ENCODE measurements at places on chromosomes 2 and 18.

DNA sequence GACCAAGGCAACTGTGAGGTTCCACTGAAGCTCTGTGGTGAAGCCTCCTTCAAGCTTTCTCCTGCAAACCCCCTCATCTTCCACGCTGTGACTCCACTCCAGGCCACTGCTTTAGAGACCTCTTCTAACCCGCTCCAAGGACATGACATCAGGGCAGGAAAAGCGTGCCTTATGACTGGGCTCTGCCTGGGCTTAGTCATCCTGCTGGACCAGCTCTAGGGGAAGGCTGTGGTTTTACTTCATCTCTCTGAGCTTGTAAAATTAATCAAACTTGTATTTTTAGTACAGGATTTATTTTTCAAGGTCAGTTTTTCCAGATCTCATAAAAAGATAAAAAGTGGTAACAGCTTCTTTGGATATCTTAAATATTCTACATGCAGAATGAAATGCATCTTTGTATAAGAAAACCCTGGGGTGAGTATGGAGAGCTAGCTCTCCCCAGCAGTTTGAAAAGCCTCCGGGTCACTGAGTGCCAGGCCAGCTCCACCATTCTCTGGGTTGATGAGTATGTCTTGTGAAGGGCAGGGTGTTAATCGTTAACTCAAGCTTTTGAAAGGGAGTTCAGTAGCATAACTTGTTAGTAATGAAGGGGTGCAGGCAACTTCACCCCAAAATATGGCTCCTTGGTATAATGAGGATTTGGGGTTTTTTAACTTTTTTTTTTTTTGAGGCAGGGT is 33.1 kb upstream of the YPEL5 start:
- no peak for DNase-seq

DNA sequence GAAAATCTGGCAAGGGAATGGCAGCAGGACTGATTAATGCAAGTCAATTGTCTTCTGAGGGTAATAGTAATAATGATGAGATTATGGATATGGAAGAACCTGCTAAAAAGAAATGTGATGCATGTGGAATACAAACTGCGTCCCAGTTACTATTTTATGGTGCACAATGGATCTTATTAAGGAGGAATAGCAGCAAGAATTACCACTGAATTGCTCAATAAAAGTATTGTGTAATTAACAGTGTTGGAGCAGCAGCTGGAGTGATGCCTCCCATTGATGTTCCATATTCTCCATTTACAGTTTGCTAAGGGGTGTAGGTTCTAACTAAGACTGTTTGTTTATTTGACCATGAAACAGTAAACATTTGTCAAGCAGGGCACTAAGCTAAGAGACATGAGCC is 167.9 kb downstream of the HRH4 start:
- no peak for DNase-seq

GRCh38 chr18:56532176-56532840 is 106.1 kb downstream of the TXNL1 start:
- no peak for DNase-seq

DNA sequence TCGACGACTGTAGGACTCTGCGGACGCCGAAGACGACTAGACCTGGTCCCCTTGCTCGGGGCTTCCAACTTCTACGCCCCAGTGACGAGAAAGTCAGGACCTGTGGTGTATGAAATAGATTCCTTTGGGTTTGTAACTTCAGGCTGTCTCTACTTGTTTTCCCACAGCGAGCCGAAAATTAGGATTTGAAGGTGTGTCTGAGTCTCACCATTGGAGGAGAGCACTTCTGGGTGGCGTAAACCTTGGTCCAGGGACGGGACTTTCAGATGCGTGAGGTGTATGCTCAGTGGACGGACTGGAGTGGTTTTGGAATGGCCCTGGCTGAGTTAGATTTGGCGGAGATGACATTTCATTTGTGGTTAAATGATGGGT is 1.3 kb downstream of the BIRC6 start:
- DNase-seq, result no peak

DNA sequence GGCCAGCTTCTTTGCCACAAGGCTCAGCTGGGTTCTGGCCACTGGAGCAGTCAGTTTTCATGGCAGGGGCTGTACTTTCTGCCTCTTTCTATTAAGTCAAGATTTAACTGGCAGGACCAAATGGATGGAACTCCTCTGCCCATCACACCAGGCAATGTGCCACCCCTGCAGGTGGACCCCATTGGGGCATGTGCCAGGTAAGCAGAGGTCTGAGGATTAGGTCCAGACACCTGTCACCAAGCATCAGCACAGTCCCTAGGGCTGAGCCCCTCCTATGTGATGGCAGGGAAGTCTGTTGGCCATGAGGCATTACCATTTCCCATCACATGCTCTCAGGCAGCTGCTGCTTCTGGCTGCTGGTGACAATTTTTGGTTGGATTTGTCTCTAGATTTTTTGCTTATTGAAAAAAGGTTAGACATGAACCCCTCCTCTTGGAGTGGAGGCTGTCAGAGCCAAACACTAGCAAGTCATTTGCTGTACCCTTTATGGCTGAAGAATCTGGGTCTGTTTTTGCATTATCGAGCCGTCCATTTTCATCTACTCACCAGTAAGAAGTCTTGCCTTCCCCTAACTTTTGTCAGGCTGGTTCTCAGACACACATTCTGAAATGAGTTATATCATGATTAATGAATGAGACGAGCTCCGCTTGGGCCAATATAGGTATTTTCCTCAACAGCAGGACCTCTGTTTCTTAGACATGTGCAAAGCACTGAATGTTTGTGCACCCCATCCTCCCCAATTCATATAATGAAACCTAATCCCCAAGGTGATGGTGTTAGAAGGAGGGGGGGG is 328.0 kb downstream of the TSN start:
- DNase-seq, result no peak

DNA sequence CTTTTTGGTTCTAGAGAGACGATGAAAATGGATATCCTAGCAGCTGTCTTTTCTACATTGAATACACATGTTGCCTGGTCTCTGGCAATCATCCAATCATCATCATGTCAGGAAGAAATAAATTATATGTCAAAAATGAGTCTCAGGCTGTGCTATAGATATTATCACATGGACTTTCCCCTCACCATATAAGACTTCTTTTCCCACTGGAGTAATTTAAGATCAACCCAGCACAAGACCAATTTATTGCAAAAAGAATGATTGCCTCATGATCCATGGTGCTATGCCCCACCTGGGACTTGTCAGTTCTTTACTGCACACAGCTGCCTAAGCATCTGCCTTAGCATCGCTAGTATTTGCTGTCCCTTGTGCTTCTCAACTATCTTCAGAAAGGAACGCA is 783.7 kb upstream of the TMEFF2 start:
- peak; percentile 54 for DNase-seq

- DNase-seq, result no peak
These were observed 113.7 kb upstream of the ZFP36L2 start for GRCh38 chr2:43340066-43340465.

DNA sequence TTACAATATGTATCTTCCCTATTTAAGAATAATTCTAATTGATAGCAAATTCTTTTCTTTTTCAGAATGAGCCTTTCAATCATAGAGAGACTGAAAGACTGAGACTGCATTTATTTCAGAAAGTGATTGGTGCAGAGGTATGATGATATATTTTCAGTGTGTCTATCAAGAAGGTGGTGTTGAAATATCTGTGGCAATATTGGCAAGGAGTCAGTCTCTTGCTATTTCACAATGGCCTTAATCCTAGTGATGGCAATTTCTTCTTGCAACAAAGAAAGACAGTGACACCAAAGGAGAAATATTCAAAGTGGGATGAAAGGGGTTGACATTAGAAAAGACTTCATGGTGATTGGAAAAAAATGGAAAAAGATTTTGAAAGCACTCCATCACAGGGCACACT is 21.7 kb upstream of the ZBTB14 start:
- no peak for DNase-seq

- DNase-seq, result no peak
These were observed 30.4 kb downstream of the EPAS1 start for GRCh38 chr2:46327627-46328026.

DNA sequence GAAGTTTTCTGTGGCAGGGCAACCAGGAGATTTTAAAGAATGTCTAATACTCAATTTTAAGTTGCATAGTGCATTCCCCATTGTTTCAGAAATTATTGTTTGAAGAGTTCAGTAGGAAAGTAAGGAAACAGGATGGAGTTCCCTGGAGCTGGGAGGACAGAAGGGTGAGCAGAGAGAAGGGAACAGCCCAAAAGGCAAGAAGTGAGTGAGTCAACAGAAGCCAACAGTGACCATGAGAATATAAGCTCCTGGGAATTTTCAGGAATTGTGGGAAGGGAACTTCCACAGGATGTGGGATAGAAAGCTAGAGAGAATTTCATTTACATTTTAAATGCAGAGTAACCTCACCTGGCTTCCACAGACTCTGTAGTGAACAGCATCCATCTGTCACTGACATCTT is 268.1 kb upstream of the ATP5MC3 start:
- no peak for DNase-seq

GRCh38 chr18:9237981-9238380 is 96.6 kb upstream of the TWSG1 start:
- no peak for DNase-seq

GRCh38 chr2:163155279-163155883 is 316.8 kb upstream of the KCNH7 start:
- peak; percentile 34 for DNase-seq

DNA sequence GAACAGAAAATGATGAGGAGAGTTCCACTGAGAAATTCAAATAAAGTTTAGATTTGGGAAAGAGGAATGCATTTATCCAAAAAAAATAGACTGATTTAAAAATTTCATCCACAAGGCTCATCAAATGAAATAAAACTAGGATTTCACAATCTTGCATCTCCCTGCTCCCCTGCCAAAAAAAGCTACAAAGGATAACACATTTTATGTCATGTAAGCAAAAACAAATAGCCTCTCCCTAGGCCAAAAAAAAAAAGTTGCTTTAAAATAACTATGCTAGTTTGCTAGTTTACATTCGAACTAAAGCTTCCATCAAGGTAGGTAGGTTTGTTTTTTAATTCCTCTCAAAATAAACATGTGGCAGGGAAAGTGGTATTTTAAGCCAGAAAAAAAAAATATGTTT is 465.5 kb upstream of the ID2 start:
- no peak for DNase-seq

GRCh38 chr2:161117506-161117905 is 42.7 kb upstream of the TANK start:
- no peak for DNase-seq

DNA sequence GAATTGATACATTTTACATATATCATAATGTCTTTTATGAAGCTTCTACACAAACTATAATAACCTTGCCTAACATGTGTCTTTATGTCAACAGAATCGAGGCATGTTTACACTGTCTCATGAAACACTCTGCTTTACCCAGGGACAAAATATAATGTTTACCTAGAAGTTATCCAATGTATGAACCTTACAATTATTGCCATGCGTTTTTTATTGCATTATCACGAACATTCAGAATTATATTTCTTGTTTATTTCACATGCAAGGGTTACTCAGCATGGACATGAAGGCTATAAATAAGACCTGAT is 19.8 kb downstream of the LONRF2 start:
- DNase-seq, result no peak

DNA sequence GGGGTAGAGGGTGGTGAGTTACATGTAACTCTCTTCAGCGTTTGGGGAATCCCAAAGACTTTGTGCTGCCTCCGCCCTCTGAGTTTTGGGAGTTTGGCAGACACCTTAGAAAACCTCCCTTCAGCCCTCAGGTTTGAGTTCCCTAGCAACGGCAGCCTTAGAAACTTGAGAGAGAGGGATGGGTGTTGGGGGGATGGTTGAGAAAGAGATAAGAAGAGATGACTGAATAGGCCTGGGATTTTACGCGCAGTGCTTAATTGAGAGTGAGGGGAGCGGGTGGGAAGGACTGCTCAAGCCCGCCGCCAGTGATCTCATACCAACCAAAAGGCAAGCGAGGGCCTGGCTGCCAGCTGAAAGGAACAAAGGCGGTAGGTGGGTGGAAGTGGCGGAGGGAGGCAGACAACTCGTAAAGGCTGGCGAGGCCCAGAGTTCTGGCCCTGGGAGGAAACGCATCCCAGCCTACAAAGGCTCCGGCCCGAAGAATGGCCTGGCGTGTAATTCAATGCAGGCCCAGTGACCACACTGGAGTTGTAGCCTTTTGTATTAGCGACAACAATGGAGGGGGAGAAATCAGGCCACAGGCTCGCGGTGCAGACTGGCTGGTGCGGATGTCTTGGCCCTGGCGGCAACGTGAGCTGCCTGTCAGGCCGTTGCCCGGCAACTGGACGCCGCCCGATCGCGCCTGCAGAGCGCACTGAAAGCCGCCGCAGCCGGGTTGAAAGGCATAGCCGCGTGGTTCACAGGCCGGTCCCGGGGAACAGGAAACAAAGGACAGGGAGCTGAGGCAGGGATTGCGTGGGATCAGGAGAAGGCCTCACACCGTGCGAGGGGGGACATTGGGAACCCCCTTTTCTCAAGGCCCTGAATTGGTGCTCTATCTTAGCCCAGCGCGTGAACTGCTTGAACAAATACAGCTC is 39.9 kb upstream of the DARS1 start:
- peak; percentile 85 for DNase-seq

DNA sequence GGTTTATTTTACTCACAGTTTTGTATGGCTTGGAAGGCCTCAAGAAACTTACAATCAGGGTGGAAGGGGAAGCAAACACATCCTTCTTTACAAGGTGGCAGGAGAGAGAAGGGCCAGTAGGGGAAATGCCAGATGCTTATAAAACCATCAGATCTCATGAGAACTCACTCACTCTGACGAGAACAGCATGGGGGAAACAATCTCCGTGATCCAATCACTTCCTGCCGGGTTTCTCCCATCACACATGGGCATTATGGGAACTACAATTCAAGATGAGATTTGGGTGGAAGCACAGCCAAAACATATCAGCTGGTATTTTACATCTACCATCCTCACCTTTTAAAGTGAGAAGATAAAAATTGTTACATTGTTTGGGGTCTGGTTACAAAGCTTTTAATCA is 427.9 kb upstream of the CDH7 start:
- no peak for DNase-seq

DNA sequence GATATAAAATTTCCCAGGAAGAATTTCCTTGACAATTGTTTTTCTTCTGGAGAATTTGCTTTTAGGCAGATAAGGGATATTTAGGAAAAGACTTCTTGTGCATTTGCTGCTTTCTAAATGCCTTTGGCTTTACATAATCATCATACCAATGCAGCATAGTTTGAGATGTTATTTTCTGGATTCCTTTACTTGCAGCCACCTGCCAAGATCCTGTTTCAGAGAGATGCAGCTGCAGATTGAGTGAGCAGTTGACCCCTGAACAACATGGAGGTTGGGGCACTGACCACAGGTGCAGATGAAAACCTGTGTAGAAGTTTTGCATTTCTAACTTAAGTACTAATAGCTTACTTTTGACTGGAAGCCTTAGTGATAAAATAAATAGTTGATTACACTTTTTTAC is 257.9 kb downstream of the RPIA start:
- DNase-seq, result no peak

- no peak for DNase-seq
These were observed 124.2 kb downstream of the CBLN2 start for GRCh38 chr18:72419914-72420313.

- DNase-seq, result no peak
These were observed 1.2 kb downstream of the DAW1 start for GRCh38 chr2:227872676-227873075.

DNA sequence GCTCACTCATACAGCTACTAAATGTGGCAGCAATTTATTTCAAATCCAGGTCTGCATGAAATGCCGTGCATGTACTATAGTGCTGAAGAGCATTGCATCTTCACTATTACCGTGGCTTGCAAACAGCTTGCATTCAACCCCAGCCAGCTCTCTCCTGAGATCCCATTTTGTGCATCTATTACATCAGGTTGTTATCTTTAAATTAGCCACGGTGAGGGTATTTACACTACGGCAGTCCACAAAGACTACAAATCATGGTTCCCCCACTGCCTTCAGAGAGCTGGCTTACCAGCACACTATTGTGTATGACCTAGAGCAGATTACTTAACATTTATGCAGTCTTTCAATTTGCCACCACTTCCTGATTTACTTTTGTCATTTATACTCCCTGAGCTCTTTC is 621.3 kb upstream of the LRATD1 start:
- no peak for DNase-seq

Data from COR-L47 (cell line).